ENCODE measurements at places on chromosomes 7 and 10.

GRCh38 chr7:12769444-12769843 lies 82.0 kb downstream of the ARL4A start:
- DNase-seq = no peak

GRCh38 chr10:133400624-133401424 lies 6.9 kb downstream of the MTG1 start:
- DNase-seq = no peak

DNA sequence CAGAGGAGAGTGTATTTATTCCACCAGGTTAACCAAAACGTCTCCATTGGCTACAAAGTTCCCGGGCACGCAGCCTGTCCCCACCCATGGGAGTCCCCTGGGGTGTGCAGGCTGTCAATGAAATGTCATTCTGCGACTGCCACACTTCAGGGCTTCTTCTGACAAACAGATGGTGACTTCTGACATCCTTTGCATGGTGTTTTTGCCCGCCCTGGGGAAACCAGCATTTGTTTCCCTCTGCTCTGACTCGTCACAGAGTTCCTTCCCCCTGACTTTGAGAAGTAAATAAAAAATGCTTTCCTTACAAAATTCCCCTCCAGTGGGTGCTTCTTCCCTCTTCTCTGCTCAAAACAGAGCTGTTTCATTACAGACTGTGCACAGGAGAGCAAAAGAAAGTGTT lies 38.2 kb downstream of the TNS3 start:
- DNase-seq = no peak

DNA sequence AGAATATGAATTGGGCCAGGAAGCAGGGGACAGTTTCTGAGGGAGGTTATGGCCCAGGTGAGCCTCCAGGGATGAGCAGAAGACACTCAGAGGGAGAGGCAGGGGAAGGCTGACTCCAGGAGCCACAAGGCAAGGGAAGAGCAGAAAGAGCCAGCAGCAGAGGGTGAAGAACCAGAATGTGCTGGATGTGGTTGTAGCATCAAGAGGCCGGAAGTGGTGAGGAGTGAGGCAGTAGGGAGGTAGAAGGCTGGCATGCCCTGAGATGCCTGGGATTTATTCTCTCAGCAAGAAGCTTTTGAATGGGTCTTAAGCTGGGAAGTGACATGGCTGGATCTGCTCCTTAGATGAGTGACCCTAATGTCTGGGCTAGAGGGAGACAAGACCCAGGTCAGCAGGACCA lies 311.7 kb downstream of the DOCK4 start:
- no peak for DNase-seq

DNA sequence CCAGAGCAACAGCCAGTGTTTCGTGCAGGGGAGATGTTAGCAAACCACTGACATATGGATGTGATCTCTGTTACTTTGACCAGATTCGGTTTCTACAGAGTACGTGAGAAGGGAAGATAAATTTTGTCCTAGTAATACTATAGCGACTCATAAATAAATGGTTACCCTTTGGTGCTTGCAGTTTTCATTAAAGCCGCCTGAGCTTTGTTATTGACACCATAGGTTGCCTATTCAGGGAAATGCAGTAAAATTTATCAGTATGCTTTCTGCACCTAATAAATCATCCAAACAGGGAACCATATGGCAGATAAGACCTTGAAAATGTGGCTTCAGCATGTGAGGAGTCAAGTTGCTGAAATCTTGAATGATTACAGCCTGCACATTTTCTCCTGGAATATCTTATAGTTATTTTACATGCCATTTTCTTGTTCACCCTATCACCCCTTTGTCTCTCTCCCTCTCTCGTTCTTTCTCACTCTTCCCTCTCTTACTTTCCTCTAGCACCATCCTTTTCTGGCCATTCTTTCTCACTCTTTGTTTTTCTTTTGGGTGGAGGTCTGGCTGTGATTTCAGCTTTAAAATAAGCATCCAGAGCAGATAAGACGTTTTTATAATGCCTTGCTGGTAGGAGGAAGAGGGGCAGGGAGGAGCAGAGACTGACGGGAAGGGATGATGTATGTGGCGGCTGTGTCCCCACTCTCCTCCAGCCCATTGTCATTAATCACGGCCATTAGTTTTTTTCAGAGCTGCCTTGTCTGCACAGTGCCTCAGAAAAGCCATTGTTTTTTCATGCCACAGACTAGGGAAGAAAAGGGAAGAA lies 182.5 kb downstream of the LRMDA start:
- no peak for DNase-seq

DNA sequence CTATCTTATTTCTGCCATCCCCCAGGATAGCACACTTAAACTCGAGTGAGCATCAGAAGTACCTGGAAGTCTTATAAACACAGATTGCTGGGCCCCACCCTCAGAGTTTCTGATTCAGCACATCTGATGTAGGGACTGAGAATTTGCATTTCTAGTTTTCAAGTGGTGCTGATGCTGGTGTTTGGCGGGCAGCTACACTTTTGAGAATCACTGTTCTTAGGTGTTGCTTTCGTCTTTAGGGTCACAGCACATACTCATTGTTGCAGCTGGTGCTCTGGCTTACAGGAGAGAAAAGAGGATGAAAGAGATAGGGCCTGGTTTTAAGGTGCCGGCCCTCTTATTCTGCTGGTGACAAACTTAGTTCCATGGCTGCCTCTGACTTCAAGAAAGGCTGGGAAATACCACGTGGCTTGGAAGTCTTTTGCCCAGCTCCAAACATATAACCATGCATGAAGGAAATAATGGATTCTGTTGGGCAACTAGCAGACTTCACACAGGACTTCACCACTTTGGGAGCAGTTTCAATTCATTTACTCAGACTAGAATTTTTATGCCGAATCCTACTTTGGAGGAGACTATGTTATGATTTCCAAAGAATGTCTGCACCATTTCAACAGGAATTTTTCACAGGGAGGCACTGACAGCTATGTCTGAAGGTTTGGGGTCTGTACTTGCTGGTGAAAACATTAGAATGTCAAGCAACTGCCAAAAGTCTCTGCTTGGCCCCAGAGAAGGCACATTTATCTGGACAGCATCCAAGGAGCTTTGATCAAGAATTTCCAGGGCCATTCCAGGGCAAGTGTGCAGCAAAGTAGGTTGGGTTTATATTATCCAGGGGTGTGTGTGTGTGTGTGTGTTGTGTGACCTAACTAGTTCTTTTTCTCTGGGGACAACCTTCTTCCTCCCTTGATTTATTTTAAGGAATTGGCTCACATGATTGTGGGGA lies 6.9 kb upstream of the MINDY4 start:
- DNase-seq = no peak

GRCh38 chr7:25167262-25167843 lies 42.3 kb upstream of the CYCS start:
- DNase-seq = no peak

DNA sequence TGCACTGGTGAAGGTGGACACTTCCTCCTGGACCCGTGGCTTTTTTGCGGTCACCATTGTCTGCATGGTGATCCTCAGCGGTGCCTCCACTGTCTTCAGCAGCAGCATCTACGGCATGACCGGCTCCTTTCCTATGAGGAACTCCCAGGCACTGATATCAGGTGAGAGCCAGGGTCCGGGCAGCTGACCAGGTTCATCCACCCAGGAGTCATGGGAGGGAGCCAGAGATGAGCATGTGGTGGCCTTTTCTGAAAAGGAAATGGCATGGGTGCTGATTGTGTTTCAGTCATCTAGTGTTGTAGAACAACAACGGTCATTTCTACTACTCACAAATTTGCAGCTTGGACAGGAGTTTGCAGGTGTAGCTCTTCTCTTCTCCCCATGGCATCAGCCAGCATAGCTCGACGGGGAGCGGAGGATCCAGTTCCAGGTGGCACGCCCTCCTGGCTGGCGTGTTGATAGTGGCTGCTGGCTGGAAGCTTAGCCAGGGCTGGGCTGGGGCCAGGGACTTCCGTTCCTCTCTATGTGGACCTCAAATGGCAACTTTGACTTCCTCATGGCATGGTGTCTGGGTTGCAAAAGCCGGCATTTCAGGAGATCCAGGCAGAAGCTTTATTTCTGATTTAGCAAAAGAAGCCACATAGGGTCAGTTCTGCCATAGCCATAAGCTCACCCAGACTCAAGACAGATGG lies 32.7 kb downstream of the SLC29A3 start:
- no peak for DNase-seq

DNA sequence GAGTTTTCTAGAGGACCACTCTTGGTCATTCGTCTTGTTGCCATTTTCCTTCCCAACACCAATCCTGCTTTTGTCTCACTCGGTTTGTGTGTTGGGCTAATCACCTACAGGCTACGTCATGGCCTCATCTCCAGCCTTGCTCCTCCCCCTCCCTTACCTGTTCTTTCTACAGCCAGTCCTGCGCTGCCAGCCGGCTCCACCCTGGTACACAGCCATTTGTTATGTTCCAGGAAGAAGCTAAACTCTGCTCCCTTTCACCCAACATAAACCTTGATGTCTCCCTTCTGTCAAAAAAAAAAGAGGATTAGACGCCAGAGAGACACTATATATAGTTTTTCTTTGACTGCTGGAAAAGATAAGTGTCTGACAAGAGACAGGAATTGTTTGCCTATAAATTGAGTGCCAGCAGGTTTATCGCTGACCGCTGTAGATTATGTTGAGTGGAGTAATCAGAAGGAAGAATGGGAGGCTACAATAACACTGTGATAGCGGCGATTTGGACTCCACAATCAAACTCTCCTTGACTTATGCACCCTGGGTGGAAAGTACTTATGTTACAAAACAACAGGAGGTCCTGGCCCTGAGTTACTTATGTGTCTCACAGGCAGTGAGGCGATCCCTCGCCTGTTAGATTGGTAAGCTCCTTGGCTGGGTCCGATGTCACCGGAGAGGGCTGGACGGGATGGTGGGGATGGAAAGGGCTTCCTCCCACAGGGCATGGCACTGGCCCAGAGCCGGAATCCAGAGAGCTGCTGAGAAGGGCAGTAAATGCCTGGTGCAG lies 171.3 kb upstream of the BMPER start:
- no peak for DNase-seq

DNA sequence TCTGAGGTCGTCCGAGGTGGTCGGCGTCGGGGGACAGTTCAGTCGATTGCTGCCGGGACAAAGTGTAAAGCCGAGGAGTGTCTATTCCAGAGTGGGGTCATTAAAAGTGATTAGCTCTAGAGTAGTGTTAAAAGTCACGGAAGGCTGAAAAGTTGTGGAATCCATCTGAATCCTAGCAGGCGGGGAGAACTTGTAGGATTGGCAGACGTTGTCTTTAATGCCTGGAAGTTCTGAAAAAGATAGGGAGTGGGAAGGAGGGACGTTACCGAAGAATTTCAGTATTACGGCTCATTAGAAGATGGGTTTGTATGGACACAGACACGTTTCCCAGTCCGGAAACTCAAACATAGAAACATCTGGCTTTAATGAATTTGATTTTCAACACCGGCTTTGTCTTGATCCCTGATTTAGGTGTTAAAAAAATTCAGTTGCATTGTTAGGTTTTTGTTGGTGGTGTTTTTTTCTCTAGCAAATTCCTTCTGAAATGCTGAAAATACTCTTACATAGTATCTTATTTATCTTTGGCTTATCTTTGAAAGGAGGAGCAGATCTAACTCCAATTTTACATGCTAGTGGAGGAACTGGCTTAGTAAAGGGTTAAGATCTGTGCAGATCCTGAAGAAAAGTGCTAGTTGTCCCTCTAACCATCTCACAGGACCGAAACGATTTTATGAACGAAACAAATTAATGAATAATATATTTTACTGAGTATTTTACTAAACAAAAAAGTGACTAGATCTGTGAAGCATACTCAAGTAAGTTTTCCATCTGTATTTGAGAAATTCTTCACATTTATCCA lies 900 bp downstream of the MKLN1 start:
- no peak for DNase-seq

- no peak for DNase-seq
Observed at GRCh38 chr7:80047856-80048459, 86.7 kb upstream of the GNAI1 start.

DNA sequence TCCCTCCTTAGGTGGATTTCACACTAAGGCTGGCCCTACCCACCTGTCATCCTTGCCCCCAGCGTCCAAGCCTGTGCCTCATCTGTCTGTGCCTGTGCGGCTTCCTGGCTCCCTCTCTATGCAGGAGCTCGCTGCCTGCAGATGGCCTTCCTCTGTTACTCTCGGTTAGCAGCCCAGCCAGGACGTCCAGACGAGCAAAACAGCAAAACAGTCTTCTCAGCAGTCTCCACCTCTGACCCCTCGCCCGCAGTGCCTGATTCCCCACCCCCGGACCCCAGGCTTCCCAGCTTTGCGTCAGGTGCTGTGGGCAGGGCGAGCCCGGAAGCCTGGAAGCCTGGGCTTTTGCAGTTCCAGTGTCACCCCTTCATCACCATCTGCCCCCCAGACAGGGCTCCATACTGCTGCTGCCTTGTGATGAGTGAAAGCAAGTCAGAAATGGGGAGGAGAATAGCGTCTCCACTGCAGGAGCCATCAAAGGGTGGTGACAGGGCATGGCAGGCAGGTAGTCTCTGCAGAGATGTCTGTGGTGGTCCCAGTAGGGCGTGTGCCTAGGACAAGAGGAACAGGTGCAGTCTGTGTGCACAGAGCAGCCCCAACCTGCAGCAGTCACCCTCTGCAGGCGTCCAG lies 88.5 kb downstream of the ADCY1 start:
- DNase-seq = no peak

- DNase-seq = no peak
Observed at GRCh38 chr7:40475681-40475982, 340.8 kb downstream of the SUGCT start.

DNA sequence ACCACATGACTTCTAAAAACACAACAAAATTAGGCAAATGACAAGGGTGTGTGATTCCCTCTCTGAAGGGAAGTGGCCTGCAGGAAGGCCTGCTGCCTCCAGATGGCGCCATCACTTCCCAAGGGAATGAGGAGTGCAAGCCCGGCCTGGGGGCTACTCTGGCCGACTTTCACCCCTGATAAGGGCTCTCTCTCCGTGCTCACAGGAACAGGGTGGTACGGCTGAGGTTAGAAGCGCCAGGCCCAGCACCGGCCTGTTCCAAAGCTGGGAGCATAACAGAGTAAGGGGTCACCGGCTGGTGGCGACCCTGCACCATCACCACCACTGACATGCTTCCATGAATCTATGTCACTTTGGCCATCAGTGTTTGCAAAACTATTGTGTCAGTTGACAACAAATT lies 13.1 kb downstream of the RBP3 start:
- DNase-seq = no peak

GRCh38 chr10:100104300-100104699 lies 22.6 kb upstream of the CPN1 start:
- no peak for DNase-seq

DNA sequence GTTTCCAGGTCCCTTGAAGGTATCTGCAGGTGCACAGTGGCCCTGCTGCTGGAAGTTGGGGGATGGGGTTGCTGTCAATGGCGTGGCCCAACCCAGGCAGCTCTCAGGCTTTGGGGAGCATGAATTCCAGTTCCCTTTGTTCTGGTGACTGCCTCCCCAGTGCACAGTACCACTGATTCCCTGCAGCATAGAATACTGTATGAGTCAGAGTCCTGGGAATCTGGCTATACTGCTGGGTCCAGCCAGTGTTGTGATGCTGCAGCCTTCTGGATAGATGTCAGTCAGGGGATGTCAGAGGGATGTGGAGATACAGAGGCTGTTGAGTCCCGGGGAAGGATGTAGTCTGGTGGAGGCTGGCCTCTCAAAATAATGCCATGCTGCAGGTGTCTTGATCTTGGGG lies 99.3 kb downstream of the LANCL2 start:
- no peak for DNase-seq

- no peak for DNase-seq
Observed at GRCh38 chr7:28442540-28443420, 30.5 kb downstream of the CREB5 start.

- no peak for DNase-seq
Observed at GRCh38 chr10:49312246-49312869, 13.4 kb downstream of the C10orf71 start.
